ENCODE measurements at places on chromosomes 6 and 20. TPM values are rescaled to one million over a fixed set of nuclear protein-coding genes. Genes with fewer than 3 reads are reported as not detected.

GRCh38 chr20:56833427-56833826 lies 204.3 kb downstream of the TFAP2C start:
- no peak for DNase-seq

GRCh38 chr20:47652301-47652700 lies 133.0 kb downstream of the SULF2 start:
- no peak for DNase-seq

DNA sequence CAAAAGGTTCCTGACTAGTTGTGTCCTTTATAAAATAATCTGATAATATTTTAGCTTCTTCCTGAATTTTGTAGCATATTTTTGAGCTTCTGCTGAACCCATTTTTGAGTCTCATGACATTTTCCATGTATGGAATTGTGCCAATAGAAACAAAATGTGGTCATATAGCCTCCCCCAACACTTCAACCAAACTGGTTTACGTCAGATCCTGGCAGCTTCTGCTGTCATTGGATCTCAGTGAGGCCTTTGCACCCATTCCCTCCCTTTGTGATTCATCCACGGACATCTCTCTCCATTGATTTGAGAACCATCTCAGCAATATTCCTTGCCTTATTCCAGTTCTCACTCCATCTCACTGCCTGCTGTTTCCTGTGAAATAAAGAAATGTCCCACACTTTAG lies 166.0 kb upstream of the PROKR2 start:
- no peak for DNase-seq

- no peak for DNase-seq
Measured at GRCh38 chr20:310645-311044, 13.3 kb downstream of the ZCCHC3 start.

RFX6 gene
- total RNA-seq = not detected

HEY2 gene
- total RNA-seq = 3.9 TPM

SMLR1 gene
- not detected for total RNA-seq

SCAND1 gene
- 77.0 TPM for total RNA-seq

MUCL3 gene
- total RNA-seq = not detected

GRCh38 chr20:25037288-25038102 lies 20.4 kb downstream of the ACSS1 start:
- no peak for DNase-seq

GRCh38 chr6:158892266-158892665 lies 73.1 kb upstream of the EZR start:
- no peak for DNase-seq
